ENCODE measurements at places on chromosomes 4 and X. TPM values are rescaled to one million over a fixed set of nuclear protein-coding genes. Genes with fewer than 3 reads are reported as not detected.

The COL4A5 gene
- total RNA-seq, result 167 TPM

DNA sequence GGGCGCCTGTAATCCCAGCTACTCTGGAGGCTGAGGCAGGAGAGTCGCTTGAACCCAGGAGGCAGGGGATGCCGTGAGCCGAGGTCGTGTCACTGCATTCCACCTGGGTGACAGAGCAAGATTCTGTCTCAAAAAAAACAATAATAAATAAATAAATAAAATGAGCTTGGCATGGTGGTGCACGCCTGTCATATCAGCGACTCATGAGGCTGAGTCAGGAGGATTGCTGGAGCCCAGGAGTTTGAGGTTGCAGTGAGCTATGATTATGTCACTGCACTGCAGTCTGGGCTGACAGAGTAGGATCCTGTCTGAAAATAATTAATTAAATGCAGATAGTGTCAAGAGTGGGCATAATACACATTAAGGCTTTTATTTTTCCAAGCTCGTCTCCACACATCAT, 77.5 kb downstream of the DHRSX start:
- H3K4me3 ChIP-seq, result no peak overlapping the region
- no peaks in the 10 kb centered on the region for H3K27me3 ChIP-seq
- no peak overlapping the region for H3K27ac ChIP-seq
- H3K4me1 ChIP-seq, result no peaks in the 10 kb centered on the region
- DNase-seq, result no peak

DNA sequence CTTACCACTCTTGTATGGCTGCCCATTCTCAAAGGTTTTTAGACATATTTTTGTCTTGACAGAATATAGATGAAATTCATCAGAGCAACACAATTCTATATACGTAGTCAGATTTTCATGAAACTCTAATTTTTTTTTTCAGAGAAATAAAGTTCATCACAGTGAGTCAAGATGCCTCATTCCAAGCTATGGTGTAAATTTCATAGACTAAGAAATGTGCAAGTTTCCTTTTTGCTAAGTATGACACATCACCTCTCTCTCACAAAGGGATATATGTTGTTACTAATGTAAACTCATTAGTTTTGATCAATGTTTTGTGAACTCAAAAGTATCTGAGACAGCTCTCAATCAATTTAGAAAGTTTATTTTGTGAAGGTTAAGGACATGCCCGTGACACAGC, 60.4 kb upstream of the ATXN3L start:
- H3K4me3 ChIP-seq, result peak overlapping the region; percentile 52
- no peaks in the 10 kb centered on the region for H3K27me3 ChIP-seq
- H3K4me1 ChIP-seq, result peaks cover 16% of the 10 kb centered on the region
- no peak for DNase-seq
- H3K36me3 ChIP-seq, result no peaks in the 10 kb centered on the region
- no peak overlapping the region for H3K27ac ChIP-seq

DNA sequence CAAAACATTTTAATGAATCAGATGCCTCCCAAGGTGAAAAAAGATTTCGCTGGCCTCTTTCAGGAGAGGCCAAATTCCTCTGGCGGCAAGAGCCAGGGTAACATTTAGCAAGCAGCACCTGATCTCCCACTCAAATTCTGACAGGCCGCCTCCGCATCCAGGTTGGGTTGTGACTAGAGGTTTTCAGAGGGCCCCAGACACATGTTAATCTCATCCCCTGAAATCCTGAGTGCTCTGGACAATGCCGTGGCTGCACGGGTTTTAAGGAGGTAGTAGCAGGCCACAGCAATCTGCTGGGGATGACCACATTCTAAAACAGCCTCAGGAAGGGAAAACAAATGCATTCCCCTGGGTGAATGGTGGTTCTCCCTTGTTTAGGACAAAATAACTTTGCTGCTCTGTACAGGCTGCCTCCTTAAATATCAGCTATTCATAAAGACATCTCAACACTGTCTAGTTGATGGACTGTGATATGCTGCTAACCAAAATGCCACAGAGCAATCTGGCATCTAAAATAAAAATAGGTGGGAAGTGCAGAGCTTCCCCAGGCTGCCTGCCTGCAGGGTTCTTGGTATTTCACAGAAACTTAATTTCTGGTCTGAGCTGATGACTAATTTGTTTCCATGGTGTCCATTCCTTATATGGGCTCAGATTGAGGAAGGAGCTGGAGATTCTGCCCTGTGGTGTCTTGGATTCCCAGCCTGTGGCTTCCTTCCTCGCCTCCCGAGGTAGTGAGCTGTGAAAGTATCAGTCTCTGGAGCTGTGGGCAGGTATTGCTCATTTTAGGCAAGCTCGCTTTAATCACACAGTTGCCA, 202.0 kb downstream of the DCLK2 start:
- DNase-seq, result no peak
- H3K4me3 ChIP-seq, result no peak overlapping the region
- peak overlapping the region; percentile 42 for H3K27ac ChIP-seq

DNA sequence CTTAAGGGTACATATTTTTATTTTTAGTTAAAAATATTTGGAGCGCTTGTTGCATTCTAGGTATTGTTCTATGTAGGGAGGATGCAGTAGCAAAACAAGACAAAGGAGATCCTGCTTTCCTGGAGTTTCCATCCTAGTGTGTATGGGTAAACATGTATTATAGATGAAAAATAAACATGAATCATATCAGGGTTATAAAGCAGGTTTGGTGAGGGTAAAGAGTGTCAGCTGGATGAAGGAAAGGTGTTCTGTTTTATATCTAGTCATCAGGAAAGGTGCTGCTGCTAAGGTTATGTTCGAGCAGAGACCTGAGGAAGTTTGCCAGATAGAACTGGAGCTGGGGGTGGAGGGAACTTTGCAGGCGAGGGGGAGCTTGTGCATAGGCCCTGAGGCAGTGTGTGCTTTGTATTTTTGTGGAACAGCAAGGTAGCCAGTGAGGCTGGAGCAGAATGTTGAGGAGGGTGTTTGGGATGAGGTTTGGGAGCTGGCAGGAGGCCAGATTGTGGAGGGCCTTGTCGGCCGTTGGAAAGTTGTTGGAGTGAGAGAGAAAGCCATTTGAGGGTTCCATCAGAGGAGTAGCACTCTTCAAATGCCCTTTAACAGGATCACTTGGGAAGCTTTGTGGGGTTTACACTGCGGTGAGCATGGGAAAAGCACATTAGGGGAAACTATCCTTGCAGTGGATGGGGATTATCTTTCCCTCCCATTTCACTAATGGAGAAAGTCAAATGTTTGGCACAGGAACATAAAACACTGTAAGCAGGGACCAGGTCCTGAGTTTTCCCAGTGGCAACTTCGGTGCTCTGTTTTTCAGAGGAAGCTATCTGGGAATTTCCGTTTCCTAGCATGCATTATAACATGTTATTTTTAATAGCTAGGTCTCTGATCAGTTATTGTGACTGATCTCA, 35.9 kb downstream of the AFF1 start:
- H3K36me3 ChIP-seq, result peaks cover under 1% of the 10 kb centered on the region
- H3K27me3 ChIP-seq, result no peaks in the 10 kb centered on the region

- no peak overlapping the region for H3K4me3 ChIP-seq
- no peak for DNase-seq
- H3K4me1 ChIP-seq, result no peaks in the 10 kb centered on the region
- peaks cover 14% of the 10 kb centered on the region for H3K27me3 ChIP-seq
Observed at GRCh38 chr4:112327965-112328733, 31.0 kb downstream of the ALPK1 start.

The KCNIP4 gene
- 6.2 TPM for total RNA-seq

The GRSF1 gene
- total RNA-seq, result 95.5 TPM

GRCh38 chr4:111999801-112000200, 145.5 kb upstream of the FAM241A start:
- no peak overlapping the region for H3K4me3 ChIP-seq
- H3K4me1 ChIP-seq, result peaks cover 20% of the 10 kb centered on the region
- peaks cover 46% of the 10 kb centered on the region for H3K27me3 ChIP-seq
- DNase-seq, result no peak

GRCh38 chr4:105588252-105588651, 35.8 kb downstream of the ARHGEF38 start:
- peaks cover 9% of the 10 kb centered on the region for H3K27me3 ChIP-seq
- no peak for DNase-seq

The PCDH18 gene
- total RNA-seq, result 91.8 TPM

DNA sequence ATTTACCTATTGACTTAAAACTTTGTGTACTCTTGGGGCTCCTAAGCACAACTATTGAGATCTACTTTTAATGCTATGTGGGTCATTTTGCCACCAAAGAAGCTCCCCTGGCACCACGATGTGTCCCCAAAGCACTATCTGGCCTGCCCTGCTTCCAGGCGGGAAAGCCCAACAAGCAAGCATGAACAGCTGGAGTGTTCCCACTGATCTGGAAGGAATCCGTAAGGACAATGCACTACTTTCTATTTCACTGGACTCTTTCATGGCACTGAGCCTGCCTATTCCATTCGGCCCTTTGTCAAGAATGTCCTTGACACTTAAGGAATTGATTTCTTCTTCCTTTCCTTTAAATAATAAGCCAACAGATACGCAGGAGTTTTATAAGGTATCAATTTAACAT, 38.8 kb downstream of the GRIA3 start:
- no peaks in the 10 kb centered on the region for H3K27me3 ChIP-seq
- no peaks in the 10 kb centered on the region for H3K36me3 ChIP-seq
- H3K4me1 ChIP-seq, result no peaks in the 10 kb centered on the region
- H3K4me3 ChIP-seq, result no peak overlapping the region
- DNase-seq, result no peak

Data from type B pancreatic cell (in vitro differentiated cells).